ENCODE measurements at places on chromosomes 6 and 20.

GRCh38 chr6:29414588-29414987, at the start of gene OR12D1:
TSS of gene OR12D1 (plus strand) at chr6:29414928.
- DNase-seq, result no peak

GRCh38 chr6:39561536-39562266, 163.5 kb downstream of the KIF6 start:
- DNase-seq, result no peak

DNA sequence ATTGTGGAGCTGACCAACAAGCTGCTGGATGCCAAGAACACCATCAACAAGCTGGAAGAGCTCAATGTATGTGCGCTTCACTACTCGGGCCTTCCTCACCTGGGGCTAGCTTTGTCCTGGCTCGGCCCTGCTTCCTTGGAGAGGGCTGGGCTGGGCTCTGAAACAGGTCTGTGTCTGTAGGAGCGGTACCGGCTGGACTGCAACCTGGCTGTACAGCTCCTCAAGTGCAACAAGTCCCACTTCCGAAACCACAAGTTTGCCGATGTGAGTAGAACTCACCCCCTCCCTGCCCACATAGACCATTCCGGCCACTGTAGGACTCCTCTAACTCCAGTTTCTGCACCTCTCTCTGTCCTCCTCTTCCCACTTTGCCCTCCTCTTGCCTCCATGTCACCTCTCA, 6.7 kb downstream of the LRRC73 start:
- DNase-seq, result no peak

DNA sequence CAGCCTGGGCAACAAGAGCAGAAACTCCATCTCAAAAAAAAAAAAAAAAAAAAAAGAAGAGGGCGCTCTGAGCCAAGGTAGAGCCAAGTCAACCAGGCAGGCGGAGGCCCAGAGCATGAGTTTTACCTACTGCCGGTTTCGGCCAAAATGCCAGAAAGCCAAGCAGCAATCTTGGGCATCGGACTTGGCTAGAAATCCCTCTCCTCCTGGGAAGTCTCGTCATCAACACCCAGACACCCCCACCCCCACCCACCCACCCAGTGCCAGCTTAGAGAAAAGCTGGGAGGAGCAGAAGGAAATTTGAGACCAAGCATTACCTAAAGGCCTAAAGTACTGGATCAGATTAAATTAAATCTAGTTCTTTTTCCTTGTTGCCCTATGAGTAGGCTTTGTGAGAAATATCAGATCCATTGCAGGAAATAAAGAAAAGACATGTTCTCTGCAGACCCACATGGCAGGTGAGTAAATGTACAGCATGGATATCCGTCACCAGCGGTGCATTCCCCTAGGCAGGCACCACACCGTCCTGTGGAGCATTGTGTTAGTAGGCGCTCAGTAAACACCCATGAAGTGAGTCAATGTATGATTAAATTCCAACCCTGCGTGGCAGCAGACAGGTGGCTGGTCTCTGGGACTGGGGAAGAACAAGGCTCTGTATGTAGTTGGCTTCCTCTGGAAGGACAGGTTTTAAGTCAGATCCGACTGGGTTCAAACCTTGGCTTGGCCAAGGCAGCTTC, 21.0 kb downstream of the RIPOR3 start:
- DNase-seq, result no peak

DNA sequence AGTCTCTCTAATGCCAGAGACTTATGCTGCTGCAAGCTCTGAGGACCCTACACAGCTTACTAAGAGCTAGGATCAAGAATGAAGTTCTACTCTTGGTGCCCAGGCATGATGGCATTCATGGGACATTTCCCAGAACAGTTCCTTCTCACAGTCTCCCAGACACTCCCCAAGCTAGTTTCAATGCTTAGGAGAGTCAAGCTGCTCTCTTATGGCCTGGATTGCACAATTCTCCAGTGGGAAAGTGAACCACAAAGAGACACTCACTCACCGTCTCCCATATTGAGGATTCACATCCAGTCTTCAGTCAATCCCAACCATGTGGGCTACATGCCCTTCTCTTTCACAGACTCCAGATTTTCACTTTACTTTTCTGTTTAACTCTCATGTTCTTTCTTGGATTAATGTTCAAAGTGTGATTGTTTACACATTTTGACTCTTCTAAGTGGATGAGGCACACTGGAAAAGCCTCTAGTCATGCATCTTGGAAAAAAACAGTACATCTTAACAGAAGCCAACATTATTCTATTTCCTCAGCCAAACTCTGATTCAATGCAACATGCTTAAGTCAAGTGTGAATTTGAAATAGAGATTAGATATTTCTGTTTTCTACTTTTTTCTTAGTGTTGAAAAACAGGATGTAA, 447.8 kb upstream of the BTBD3 start:
- DNase-seq, result no peak

DNA sequence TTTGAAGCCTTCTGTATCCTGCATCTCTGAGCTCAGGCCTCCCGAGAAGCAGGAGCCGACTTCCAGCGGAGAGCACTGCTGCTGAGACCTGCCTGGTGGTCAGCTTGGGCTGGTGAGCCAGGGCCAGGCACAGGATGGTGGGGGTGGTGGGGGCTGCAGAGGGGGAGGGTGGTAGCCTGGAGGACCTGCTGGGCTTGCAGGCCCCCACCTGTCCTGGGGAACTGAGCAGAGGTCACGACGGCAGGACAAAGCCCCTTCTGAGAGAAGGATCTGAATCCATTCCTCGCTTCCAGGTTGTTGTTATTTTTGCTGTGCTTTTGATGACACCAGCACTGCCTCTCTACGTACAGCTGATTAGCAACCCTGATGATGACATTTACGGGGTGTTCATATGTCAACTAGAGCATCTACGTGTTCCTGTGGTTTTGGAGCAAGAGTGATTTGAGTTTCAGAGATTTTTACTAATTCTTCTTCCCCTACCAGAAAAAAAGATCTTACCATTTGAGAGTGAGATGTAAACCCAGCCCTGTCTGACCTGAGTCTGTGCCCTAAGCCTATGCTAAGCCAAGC, 35.7 kb upstream of the CD93 start:
- DNase-seq, result no peak

GRCh38 chr6:46267515-46267914, 96.7 kb upstream of the ENPP5 start:
- DNase-seq, result no peak

DNA sequence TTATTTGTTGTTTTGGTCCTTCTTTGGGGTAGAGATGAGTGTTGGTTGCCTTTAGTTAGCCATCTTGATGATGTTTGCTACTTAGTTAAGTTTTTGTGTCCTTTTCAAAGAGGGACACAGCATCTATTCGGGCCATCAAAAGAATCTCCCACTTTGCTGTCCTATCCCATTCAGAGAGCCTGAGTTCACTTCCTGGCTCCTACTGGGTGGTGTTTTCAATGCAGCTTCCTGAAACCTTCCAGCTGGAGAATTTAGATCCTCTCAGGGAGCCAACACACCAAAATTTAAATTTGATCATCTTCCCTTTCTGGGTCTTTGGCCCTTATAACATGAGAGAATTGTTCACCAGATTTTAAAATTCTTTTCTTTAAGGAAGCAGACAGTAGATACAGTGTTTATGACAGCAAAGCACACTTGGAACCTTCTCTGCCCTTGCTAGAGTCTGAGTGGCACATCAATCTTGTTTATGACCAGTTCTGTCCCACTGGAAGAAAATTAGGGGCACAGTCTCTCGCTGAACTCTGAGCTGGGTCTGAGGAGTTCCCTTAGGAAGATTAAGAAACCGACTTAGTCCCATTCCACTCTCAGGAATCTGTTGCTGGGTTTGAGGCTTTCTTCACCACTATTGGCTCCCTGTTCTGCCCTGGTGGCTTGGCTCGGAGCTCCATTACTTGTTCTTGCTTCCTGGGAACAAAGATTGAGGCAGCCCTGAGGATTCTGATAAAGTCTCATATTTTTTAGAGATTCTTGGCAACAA, 115.5 kb downstream of the CCDC170 start:
- no peak for DNase-seq

GRCh38 chr6:25717866-25718740, 36.4 kb upstream of the SLC17A4 start:
- peak; percentile 23 for DNase-seq

GRCh38 chr6:82711971-82712370, 348.4 kb downstream of the TPBG start:
- DNase-seq, result no peak

- no peak for DNase-seq
Measured at GRCh38 chr6:89406141-89406540, 5.9 kb downstream of the RRAGD start.

DNA sequence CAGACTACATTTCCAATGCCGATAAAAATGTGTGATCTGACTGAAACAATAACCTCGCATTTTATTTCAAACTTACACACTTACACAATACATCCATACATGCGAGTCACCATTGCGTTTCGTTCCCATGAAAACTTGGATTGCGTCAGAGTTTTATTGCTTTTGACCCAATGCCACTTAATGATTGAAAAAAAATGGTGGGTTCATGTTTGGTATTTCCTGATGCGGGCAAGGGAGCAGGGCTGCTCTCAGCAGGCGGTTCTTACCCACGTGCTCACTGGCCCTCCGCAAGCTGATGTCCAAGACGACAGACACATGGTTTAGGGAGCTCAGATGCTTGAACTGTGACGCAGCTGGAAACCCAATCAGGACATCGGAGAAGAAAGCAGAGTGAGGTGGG, 281.0 kb upstream of the SULF2 start:
- no peak for DNase-seq

DNA sequence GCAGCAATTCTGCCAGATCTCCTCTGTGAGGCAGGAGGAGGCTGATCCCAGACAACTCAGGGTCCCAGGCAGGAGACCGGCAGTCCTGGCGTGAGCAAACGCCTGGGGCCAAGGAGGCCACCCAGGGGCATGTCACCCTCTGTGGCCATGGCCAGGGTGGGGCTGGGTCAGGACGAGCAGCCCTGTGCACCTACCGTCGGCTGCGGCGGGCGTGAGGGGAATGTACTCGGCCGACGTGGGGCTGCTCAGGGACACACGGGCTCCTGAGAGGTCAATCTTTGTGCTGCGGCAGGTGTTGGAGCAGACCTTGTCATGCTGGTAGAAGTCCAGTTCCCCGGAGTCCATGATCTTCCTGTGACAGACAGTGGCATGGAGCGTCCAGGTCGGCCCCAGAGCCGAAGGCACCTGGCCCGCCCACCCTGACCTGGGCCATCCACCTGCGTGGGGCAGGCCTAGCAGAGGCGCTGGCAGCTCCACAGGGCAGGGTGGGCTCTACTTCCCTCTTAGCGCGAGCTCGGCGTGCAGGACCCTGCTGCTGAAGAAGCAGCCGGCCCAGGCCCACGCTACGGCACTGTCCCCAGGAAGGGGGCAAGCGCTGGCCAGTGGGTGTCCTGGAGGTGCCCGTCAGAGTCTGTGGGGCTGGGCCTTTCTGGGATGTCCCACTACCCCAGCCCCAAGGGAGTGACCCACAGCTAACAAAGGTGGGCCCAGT, 21.5 kb upstream of the HELZ2 start:
- no peak for DNase-seq

- DNase-seq, result no peak
Measured at GRCh38 chr6:36605143-36605542, 11.0 kb downstream of the SRSF3 start.

DNA sequence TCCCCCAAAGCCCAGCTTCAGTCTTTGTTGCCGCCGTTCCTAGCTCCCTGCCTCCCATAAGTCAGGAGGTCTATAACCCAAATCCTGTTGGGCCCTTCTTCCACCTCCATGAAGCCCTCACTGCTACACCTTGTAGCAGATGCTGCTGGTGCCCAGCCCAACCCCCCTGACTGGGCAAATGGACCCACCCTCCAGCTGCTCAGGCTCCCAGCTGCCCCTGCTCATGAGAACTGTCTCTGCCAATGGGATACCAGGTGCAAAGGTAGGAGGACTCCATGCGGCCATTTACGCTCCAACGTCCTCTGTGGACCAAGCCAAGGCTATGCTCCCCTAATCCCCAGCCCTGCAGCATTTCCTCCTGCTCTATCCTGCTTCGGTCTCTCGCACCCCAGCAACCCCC, 71.8 kb downstream of the JPH2 start:
- DNase-seq, result no peak

- DNase-seq, result peak; percentile 66
Measured at GRCh38 chr6:144264270-144265060, 20.7 kb upstream of the UTRN start.

DNA sequence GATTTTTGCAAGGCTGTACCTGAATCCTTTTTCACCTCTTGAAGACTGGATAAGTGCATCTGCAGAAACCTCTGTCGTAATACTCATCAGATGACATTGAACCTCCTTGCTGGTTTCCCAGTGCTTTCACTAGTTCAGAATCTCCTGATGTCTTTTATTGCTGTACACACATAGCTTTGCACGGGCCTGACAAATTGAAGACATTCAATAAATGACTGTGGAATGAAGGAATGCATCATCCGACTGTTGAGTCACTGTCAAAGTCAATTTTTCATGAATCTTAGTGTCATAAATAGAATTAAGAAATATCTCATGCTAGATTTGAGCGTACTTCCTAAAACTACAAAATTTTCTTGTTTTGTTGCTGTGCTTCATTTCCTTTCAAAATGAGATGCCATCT, 598.2 kb upstream of the MAP3K7 start:
- no peak for DNase-seq

DNA sequence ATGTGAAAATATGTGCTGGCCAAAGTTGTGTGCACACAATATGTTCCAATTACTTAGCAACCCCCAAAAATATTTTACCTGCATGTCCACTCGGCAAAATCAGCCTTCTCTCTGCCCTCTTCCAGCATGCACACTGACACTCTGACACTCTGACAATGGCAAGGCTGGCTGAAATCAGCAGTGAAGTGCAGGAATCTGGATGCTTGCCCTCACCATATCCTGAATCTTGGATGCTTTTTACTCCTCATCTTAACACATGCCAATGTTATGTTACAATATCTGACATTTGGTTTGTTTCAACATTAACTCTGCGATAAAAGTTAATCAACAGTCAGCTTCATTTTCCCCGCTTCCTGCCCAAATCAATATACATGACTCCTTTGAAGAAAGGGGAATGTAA, 203.2 kb downstream of the COL9A1 start:
- DNase-seq, result no peak

GRCh38 chr6:52925042-52925441, 15.5 kb upstream of the GSTA3 start:
- DNase-seq, result no peak

DNA sequence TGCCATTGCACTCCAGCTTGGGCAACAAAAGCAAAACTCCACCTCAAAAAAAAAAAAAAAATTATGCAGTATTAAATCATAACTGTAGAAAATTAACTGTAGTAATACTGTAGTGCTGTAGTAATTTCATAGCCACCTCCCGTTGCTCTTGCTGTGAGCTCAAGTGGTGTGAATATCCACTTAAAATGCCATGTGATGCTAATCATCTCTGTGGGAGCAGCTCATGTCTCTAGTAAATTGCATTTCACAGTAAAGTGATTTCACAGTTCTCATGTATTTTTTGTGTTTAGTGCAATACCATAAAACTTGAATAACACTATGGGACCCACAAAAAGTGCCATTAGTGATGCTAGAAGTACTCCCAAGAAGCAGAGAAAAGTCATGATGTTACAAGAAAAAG, 14.4 kb upstream of the FAM217A start:
- DNase-seq, result no peak

GRCh38 chr20:16158976-16159286, 414.3 kb downstream of the KIF16B start:
- DNase-seq, result no peak

- peak; percentile 54 for DNase-seq
Measured at GRCh38 chr6:16238963-16239797, 793 bp downstream of the GMPR start.

Data from hepatic stellate cell (primary cell).